ENCODE measurements at places on chromosomes 7 and 10. TPM values are rescaled to one million over a fixed set of nuclear protein-coding genes. Genes with fewer than 3 reads are reported as not detected.

SLC13A4 gene
- 1.6 TPM for polyA plus RNA-seq

ADAM8 gene
- polyA plus RNA-seq = 2.4 TPM

FBXL13 gene
- polyA plus RNA-seq = 2.9 TPM

SPDYE2 gene
- 1.6 TPM for polyA plus RNA-seq

GNAI1 gene
- polyA plus RNA-seq = 132 TPM

CPA2 gene
- polyA plus RNA-seq = 0.40 TPM

C10orf67 gene
- 2.4 TPM for polyA plus RNA-seq

ECHDC3 gene
- 9.4 TPM for polyA plus RNA-seq

PLEKHS1 gene
- polyA plus RNA-seq = 0.20 TPM

METTL2B gene
- 24.5 TPM for polyA plus RNA-seq

MOGAT3 gene
- 0.68 TPM for polyA plus RNA-seq

HHEX gene
- 11.1 TPM for polyA plus RNA-seq

CC2D2B gene
- 1.9 TPM for polyA plus RNA-seq

All from right renal pelvis (tissue), 4 donors.